ENCODE measurements at places on chromosomes 12 and 14.

- no peak for DNase-seq
These were observed 97.8 kb downstream of the TMEM30B start for GRCh38 chr14:61183196-61183885.

- DNase-seq, result no peak
These were observed 1108.3 kb upstream of the FLRT2 start for GRCh38 chr14:84421621-84422020.

DNA sequence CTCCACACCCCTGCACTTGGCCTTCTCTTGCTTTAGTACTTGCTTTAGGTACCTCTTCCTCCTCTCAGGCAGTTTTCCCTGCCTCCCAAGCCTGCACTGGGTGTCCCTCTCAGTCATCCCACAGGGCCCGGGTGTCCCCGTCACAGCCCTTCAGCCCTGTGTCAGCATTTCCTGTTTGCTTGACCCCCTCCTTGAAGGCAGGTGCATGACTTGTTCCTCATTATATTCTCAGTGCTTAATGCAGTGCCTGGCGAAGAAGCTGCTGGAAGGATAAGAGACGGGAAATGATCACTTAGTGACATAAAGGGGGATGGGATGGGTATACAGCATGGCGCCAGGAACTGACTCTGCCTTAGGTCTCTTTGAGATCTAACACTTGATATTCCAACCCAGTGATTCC is 61.5 kb downstream of the IQSEC3 start:
- no peak for DNase-seq

- peak; percentile 18 for DNase-seq
These were observed 151.5 kb upstream of the SLC38A2 start for GRCh38 chr12:46523863-46524770.

DNA sequence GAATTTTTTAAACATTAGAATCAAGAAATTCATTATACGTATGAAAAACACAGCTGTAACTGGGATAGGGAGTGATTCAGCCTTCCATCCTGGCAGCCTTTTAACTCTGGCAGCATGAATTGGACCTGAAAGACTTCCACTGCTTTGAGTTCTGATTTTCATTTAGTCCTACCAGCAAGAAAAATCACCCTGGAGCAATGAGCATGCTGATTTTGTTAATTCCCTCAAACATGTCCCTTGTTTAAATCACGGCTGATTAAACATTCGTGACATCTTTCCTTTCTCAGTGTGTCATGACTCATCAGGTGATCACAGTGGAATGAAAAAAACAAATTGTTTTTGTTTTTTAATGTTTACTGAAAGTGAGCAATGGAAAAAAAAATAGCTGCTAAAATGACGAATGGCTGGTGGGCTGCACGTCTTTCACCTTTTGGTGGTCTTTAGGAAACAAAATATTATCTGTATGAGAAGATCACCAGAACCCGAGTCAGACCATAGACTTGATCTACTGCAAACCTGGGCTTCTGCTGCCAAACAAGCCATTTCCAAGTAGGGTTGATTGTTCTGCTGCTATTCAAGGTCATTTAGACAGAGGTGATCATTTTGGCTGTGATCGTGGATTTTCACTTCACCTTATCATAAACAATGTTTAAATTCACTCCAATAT is 67.0 kb upstream of the CAND1 start:
- no peak for DNase-seq

DNA sequence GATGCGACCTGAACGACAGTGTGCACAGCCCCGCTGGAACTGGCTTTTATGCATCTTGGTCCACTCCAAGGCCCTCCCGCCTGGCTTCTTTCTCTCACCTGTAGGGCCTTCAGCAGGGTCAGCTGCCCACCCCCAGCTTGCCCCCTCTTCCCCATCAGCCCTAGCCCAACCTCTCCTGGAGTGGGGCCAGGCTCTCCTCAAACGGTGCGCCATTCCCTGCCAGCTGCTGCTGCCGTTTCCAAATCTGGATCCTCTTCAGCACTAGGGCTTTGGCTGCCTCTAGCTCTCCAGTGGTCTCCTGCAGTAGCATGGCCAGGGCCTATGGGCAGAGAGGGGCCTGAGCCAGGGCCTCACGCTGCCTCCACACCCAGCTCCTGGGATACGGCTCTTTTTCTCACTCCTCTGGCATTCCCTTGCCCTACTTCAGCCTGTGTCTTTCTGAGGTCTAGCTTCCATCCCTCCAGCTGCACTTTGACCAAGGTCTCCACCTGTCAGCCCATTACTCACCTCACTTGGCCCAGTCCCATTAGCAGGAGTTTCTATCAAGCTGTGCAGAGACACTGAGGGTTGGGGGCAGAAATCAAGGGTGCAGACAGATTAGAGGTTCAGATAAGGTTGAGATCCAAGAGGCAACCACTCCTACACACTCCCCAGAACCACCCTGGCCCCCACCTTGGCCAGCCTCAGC is 5.0 kb downstream of the STAT6 start:
- no peak for DNase-seq

- DNase-seq, result no peak
These were observed 131.8 kb upstream of the MAP1LC3B2 start for GRCh38 chr12:116427200-116427930.

- no peak for DNase-seq
These were observed 159.2 kb downstream of the GCH1 start for GRCh38 chr14:54743382-54743781.

GRCh38 chr12:6953442-6954315 is 2.5 kb downstream of the PTPN6 start:
- DNase-seq, result no peak

GRCh38 chr14:100333827-100334226 is 10.7 kb downstream of the SLC25A47 start:
- no peak for DNase-seq

DNA sequence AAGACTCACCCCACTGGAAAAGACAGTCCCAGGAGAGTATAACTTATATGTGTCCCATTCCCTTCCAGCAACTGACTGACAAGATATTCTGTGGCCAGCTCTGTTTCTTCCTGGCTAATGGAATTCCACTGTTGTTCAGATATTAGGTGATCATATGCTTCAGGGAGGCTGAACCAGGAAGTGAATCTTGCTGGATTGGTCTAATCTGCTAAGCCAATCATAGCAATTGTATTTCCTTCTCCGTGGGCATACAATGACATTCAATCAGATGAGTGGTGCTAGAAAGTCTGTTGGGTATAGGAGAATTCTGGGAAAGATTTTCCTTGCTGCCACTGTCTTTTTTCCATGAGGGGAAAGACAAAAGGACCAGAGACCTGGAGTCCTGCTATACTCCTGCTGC is 12.1 kb downstream of the PYGL start:
- DNase-seq, result no peak
